ENCODE measurements at places on chromosomes 4 and X.
A peak's percentile ranks its signal among the peaks of the same experiment; 100 is the strongest.

GRCh38 chr4:138202686-138203085, 39.5 kb downstream of the SLC7A11 start:
- no peak for DNase-seq

DNA sequence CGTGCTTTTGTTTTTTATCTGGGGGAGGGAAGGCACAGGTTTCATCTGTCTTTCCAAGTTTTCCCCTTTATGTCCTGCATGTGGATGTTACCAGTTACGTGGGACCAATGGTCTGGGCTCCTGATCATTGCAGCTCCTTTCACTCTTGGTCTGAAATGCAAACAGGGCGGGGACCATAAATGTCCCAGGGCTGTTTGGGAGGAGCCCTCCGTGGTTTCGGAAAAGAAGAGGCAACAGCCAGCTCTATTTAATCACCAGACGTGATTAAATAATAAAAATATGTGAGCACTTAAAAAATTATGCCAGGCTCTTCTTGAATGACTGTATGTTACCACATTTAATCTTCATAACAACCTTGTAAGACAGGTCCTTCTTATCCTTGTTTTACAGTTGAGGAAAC, 30.8 kb upstream of the C1GALT1C1 start:
- no peak for DNase-seq

DNA sequence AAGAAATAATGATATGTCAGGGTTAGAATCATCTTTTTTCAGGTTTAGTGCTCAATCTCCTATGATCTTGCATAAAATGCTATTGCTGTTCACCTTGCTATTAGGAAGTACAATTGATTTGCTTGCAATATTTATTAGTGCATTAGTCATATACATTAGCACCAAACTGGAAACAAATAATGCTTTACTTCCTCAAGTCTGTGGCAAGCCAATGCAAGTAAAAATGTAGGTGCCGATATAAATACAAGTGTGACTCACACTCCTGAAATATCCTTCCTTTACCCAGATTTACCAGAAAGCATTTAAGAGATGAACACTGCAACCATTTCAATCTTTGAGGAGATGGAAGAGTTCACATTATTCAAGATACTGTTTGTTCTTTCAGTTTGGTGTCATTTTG, 1487.7 kb upstream of the ADGRL3 start:
- no peak for DNase-seq

GRCh38 chr4:53573696-53574095, 17.6 kb downstream of the LNX1 start:
- no peak for DNase-seq

DNA sequence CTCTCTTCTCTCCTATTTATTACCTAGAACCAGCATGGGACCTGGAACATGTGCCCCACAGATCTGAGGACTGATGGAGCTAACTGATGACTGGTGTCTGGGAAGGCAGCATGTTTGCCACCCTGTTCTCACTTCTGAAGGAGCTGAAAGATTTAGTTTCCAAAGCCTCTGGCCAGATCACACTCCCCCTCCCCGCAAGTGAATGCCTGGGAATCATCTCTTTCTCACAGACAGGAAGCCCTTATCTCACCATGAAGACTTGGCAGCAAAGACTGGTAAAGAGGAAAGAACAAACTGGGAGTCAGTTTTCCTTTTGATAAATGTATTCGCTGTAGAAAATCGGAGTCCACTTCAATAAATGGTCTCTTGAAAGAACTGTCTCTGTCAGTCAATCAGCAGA, 21.0 kb upstream of the PCYT1B start:
- no peak for DNase-seq

DNA sequence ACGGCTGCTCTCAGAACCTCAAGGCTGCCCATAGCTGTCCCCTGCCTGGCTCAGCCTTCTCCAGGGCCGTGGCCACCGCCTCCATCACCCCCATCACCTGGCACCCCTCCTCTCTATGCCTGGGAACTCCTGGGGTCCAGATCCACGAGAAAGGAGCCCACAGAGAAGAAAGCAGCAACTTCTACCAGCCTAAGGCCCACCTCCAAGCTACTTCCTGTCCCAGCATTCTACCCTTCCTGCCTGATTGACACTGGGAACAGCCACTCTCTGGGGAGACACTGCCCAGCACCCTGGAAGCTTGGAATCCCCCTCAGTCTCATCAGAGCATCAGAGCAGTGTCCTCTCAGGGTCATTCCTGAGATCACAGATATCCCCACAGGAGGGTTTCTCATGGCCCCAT, 36.9 kb upstream of the PROM1 start:
- no peak for DNase-seq

GRCh38 chrX:74421036-74421739, at the start of gene SLC16A2:
TSS of gene SLC16A2 (plus strand) at chrX:74421493. CDS start at chrX:74421638, 145 bp downstream.
- DNase-seq, result peak; percentile 48

DNA sequence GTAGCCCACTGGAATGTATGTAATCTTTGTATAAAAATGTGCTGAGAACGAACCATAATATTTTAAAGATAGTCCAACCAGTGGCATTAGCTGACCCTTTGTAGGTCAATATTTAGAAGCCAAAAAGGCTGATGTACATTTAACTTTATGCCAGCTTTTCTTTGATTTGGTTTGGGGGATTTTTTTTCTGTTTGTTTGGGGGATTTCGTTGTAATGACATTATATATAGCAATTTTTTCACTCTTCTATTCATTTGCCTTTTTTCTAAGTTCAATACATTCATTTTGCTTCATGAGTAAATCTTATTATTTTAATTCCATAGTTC, 382.0 kb upstream of the NOCT start:
- no peak for DNase-seq

DNA sequence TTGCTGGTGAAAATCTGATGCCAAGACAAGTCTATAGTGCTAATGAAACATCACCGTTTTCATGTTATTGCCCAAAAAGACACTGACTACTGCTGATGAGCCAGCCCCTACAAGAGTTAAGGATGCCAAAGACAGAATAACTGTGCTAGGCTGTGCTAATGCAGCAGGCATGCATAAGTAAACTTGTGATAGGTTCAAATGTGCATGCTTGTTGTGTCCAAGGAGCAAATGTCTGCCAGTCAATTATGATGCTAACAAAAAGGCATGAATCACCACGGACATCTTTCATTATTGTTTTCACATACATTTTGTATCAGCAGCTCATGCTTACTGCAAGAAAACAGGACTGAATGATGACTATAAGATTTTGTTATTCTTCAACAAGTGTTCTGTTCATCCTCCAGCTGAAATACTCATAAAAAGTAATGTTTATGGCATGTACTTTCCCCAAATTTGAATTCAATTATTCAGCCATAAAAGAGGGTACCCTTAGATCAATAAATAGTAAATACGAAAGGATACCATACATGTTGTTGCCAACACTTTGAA, 306.9 kb upstream of the ARSJ start:
- peak; percentile 39 for DNase-seq

- DNase-seq, result no peak
Measured at GRCh38 chrX:153642051-153642654, 4.8 kb upstream of the DUSP9 start.

GRCh38 chr4:159240687-159241086, 137.8 kb downstream of the RAPGEF2 start:
- DNase-seq, result no peak

DNA sequence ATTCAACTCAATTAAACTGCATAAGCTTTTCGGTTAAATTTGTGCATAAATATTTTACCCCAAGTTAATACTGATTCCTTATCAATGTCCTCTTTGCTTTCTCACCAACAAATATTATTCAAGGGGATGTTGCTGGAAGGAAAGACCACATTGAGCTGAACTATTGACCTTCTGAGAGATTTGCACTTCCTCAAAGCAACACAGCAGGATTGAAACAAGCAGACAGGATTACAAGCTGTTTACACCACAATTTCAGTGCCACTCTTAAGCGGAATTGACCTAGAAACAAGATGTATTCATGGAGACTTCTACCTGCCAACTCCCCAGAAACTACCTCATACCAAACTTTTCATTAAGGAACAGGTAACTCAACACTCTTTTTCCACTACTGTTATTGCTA, 96.5 kb upstream of the DUSP21 start:
- DNase-seq, result no peak

GRCh38 chr4:128653527-128654444, 155.7 kb upstream of the JADE1 start:
- DNase-seq, result no peak

DNA sequence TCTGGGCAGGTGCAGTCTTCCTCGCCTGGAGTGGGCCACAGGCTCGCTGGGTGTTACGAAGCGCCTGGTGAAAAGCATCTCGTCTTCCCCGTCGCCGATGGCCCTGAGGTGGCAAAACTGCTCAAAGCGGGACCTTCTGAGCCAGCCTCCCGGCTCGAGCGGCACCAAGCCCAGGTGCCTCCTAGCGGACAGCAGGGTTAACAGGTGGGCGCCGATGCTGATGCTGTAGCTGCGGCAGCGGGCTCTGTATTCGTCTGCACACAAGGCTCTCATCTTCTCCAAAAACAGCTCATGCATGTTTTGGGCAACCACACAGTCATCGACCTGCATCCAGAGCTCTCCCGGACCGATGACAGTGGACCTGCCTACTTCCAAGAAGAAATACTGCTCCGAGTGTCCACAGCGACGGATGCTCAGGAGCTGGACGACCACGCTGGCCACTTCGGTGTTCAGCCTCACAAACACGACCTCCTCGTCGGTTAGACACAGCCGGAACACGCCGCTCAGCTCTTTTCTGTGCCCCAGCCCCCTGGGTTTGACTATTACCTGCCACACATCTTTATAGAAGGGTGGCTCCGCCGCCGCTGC, 1.2 kb downstream of the IRS4 start:
- DNase-seq, result no peak

DNA sequence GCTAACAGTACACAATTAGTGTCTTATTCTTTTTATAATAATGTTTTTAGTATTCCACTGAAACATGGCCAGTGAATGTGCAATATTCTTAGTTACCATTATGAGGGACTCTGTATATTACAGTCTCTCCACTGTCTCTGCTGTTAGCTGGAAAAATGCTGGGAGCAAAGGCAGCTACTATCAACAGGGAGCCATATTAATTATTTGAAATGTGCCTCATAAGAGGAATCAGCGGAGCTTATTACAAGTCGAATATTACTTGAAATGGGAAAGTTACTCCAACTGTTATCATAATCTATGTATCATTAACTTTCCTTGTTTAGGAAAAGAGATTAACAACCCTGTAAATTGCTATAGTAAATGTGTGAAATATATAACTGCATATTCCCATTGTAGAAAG, 612.0 kb downstream of the ADGRL3 start:
- DNase-seq, result no peak

GRCh38 chr4:89469930-89470375, 162.4 kb upstream of the GPRIN3 start:
- DNase-seq, result peak; percentile 68

DNA sequence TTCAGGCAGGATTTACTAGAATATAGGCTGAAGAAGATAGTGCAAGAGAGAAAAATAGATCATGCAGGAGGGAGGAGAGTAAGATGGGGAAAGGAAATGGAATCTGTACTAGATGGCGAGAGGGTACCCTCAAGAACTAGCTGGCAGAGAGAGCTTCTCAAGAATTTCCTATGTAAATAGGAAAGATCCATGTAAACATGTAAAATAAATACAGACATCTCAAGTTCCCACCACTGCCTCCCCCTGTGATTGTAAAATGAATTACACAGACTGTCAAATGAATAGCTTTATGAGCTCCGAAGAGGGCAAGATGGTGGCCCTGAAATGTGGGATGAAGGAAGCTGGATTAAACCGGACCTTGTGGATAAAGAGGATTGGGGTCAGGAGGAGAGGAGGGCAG, 178.0 kb downstream of the PALLD start:
- no peak for DNase-seq

GRCh38 chr4:144350706-144351105, 210.2 kb upstream of the GYPA start:
- DNase-seq, result no peak

DNA sequence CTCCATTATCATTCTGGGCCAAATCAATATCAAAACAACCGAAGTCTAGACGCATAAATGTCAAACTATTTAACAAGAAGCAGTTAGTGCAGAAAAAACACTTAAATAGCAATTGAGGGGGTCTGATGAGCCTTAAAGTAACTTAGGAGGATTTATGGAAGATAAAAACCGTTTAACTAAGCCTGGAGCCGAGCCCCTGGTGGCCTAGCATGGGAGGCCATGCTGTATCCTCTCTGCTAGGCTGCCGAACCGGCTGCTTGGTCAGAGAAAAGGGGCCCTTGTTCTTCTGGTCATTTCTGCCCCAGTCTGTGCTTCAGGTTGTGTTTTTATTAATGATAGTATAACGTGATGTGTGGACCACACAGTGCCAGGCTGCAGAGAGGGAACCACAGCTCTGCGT, 72.4 kb downstream of the CPZ start:
- no peak for DNase-seq

DNA sequence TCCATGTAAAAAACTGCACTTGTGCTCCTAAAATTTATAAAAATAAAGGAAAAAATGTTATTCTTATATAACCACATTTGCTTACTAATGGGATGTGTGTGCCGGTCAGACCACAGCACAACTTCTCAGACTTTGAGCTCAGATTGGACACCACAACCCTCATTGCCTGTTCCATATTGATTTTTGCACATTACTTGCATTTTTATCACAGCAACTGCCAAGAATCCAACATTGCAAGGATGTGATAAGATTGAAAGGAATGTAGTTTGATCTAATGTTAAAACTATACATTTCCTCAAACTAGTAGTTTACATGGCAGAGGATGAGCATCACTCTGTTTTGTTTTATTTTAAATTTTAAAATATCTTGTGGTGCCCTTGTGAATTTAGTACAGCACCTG, 227.8 kb downstream of the KDR start:
- DNase-seq, result no peak

DNA sequence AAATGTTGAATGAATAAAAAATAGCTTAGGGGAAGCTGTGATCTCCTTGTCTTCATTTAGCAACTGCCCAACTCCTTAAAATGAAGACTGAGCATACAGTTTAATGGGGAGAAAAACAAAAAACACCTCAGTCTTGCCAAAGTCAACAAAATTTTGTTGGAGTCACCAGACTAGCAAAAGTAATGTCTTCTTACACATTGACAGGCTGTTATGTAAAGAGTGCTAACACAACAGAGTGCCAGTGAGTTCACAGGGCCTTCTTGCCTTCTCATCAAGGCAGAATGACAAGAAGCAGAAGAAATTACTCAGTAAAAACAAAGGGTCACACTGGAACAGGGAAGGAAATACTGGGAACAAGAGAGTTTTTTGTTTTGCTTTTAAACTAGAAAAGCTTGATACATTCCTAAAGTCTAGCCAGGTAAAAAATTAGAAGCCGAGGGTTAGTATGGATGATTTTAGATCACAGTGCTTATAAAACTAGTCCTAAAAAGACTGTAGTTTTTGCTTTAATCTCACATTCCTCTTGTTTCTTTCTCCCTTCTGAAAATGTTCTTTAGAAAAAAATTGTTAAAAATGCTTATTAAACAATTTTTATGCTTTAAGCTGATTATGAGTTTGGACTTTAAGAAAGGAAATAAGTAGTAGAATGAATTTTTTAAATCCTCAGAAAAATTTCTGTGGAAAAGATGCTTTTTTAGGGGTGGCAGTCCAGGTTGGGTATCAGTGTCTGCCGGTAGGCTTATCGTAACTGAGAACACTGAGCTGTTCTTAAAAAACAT, 38.7 kb upstream of the FRAS1 start:
- DNase-seq, result no peak

DNA sequence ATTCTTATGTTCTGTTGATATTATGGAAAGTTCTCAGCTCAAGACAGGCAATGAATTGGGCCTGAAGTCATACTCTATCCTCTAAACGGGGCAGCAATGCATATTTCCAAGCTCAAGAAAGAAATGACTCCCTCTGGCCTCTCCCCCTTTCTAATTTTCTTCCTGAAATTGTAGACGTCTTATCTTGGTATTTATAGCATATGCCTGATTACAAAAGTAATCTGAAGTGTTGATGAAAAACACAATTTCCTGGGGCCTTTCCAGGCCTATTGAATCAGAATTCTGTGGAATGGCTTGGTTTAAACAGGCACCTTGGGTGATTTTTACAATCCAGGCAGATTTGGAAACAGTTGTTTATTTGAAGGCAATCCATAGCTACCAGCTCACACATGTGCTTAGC, 21.4 kb upstream of the PGRMC2 start:
- no peak for DNase-seq
